Naive thymus-derived CD4-positive, alpha-beta T cell (primary cell): ENCODE measurements at places on chromosomes 12 and 14. TPM values are rescaled to one million over a fixed set of nuclear protein-coding genes. Genes with fewer than 3 reads are reported as not detected.

HOXC6 gene
- total RNA-seq, result not detected

LALBA gene
- total RNA-seq, result not detected

TPPP2 gene
- total RNA-seq, result not detected

ATXN7L3B gene
- 49.8 TPM for total RNA-seq

GLI1 gene
- total RNA-seq, result 1.3 and 2.5 TPM in 2 replicates

C12orf60 gene
- 1.5 TPM for total RNA-seq

KLHL33 gene
- 0.27 TPM for total RNA-seq

FAM181A gene
- total RNA-seq, result not detected

ADAMTS20 gene
- not detected for total RNA-seq

RGS6 gene
- 0.94 and 0.97 TPM in 2 replicates for total RNA-seq

DNAH10 gene
- 0.50 TPM for total RNA-seq

GPR84 gene
- total RNA-seq, result 3.9 TPM

CLEC7A gene
- not detected in 2 replicates for total RNA-seq

PPP1R36 gene
- total RNA-seq, result 0.31 TPM in 1 of 2 replicates, not detected in the other

GRCh38 chr12:99053616-99054362, 408.7 kb downstream of the APAF1 start:
- DNase-seq, result no peak
- H3K4me3 ChIP-seq, result no peak overlapping the region
- H3K4me1 ChIP-seq, result no peaks in the 10 kb centered on the region
- no peaks in the 10 kb centered on the region for H3K36me3 ChIP-seq

GRCh38 chr14:90924621-90925340, 108.6 kb upstream of the TTC7B start:
- H3K4me3 ChIP-seq, result no peak overlapping the region
- no peak for DNase-seq
- H3K27me3 ChIP-seq, result no peaks in the 10 kb centered on the region
- H3K27ac ChIP-seq, result no peak overlapping the region

GRCh38 chr12:63889721-63890509, 45.4 kb downstream of the SRGAP1 start:
- H3K36me3 ChIP-seq, result no peaks in the 10 kb centered on the region
- H3K27me3 ChIP-seq, result no peaks in the 10 kb centered on the region
- H3K4me3 ChIP-seq, result no peak overlapping the region
- DNase-seq, result no peak
- H3K27ac ChIP-seq, result no peak overlapping the region

DNA sequence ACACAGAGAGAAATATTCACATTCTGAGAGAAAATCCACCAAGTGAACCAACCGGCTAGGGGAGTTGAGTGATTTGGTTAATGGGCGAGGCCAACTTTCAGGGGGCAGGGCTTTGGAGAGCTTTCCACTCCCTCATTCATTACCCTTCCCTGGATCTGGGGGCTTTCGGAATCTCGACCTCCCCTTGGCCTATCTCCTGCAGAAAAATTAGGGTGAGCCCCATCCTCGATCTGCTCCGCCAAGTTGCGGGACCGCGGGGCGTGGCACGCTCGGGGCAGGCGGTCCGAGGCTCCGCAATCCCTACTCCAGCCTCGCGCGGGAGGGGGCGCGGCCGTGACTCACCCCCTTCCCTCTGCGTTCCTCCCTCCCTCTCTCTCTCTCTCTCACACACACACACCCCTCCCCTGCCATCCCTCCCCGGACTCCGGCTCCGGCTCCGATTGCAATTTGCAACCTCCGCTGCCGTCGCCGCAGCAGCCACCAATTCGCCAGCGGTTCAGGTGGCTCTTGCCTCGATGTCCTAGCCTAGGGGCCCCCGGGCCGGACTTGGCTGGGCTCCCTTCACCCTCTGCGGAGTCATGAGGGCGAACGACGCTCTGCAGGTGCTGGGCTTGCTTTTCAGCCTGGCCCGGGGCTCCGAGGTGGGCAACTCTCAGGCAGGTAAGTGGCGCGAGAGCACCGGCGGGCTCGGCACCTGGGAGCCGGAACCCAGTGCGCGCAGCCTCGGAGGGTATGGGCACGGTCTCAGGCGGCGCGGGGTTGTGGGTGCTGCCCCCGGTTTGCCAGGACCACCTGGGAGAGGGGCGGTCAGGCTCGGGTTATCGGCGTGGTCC, at the start of gene ERBB3:
Gene ERBB3 (plus strand): TSS at position 443 of the 833 bp plus-strand sequence. CDS start 136 bp downstream, at position 579.
- H3K4me3 ChIP-seq, result peak within 1 kb of the TSS; percentile 68
- DNase-seq, result peak; percentile 68
- H3K27me3 ChIP-seq, result no peaks in the 10 kb centered on the region
- H3K4me1 ChIP-seq, result peaks cover 10% of the 10 kb centered on the region
- H3K27ac ChIP-seq, result peak within 1 kb of the TSS; percentile 25

- DNase-seq, result no peak
- H3K4me1 ChIP-seq, result no peaks in the 10 kb centered on the region
- H3K27ac ChIP-seq, result no peak overlapping the region
- no peak overlapping the region for H3K4me3 ChIP-seq
- H3K27me3 ChIP-seq, result no peaks in the 10 kb centered on the region
- H3K36me3 ChIP-seq, result no peaks in the 10 kb centered on the region
Measured at GRCh38 chr12:15756822-15757221, 32.4 kb downstream of the EPS8 start.

- no peak overlapping the region for H3K4me3 ChIP-seq
- no peak for DNase-seq
- no peaks in the 10 kb centered on the region for H3K27me3 ChIP-seq
- H3K27ac ChIP-seq, result no peak overlapping the region
Measured at GRCh38 chr14:80456209-80456608, 244.9 kb upstream of the DIO2 start.

DNA sequence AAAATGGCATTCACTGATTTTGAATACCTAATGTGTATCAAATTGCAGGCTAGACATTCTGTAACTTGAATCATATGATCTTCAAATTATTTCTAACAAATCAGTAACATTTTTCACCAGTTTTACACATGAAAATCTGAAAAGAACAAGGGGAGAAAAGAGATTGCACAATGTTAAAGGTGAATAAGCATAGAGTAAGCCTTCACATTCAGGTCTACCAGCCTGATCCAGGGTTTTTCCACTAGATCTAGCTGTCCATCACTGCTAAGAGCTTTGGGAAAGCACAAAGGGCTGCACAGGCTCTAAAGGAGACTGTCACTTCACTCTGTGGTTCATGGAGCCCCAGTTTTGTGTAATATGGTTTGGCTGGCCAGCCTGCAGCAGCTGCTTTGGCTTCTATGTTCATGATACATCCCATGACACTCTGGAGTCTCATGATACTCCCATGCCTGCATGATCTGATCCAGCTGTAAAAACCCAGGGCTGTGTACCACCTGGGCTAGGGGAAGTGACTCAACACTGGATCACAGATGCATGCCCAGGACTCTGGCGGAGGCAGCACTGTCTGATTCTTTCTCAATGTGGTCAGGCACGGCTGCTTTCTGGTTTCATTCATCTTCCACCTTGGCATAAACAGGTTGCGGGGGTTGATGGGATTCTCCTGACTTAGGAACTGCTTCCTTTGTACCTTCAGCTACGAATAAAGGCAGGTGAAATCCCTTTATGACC, 859.7 kb downstream of the GALC start:
- H3K36me3 ChIP-seq, result no peaks in the 10 kb centered on the region
- H3K27ac ChIP-seq, result no peak overlapping the region
- H3K27me3 ChIP-seq, result no peaks in the 10 kb centered on the region
- no peak overlapping the region for H3K4me3 ChIP-seq
- DNase-seq, result no peak
- no peaks in the 10 kb centered on the region for H3K4me1 ChIP-seq

GRCh38 chr12:89173096-89173495, 179.2 kb downstream of the DUSP6 start:
- DNase-seq, result no peak
- no peak overlapping the region for H3K4me3 ChIP-seq
- no peak overlapping the region for H3K27ac ChIP-seq
- no peaks in the 10 kb centered on the region for H3K36me3 ChIP-seq
- no peaks in the 10 kb centered on the region for H3K27me3 ChIP-seq

DNA sequence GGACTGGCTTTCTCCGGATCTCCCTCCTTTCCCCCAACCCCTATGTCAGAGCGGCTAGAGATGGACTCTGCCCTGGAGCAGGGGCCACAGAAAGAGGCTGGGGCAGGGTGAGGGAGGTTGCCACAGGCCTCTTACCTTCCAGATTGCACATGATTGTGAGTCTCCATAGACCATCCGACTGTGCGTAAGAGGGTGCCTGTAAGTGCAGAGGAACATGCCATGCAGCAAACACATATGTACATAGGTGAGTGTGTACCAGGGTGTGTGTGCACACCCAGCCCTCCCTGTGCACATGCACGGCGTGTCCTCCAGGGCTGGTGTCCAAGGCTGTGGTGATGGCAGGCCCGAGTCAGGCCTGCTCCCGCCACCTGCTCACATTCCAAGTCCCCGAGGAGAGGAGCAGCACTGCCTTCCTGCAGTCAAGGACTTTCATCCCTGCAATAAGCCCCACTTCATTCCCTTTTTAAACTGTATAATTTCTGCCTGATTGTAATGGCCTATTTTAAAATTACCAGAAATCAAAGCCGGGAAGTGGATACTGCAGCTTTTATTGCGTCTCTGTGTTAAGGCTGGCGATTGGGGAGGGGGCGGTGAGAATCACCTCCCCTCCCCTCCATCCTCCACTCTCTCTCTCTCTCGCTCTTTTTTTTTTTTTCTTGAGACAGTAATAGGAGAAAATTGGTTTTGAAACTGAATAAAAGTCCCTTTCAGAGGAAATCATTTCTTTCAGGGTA, 28.5 kb downstream of the FAM222A start:
- no peak overlapping the region for H3K27ac ChIP-seq
- H3K4me1 ChIP-seq, result no peaks in the 10 kb centered on the region
- H3K27me3 ChIP-seq, result no peaks in the 10 kb centered on the region
- H3K4me3 ChIP-seq, result no peak overlapping the region
- no peaks in the 10 kb centered on the region for H3K36me3 ChIP-seq

DNA sequence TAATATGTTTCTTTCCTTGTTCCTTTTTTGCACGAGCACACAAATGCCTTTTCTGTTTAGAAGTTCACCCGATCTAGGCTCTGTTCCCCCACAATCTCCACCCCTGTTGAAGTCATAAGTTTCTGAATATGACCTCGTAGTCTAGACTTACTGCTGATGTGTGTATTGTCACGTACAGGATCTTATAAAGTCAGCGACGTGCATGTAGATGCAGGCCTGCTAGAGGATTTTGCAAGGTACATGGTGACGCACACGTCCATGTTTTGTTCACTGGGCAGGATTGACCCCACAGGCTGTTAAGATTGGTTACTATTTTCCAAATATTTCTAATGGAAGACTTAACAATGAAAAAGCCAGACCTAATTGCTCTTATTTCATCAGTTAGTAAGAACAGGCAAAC, 46.2 kb upstream of the CCDC91 start:
- H3K36me3 ChIP-seq, result no peaks in the 10 kb centered on the region
- H3K4me3 ChIP-seq, result no peak overlapping the region
- H3K4me1 ChIP-seq, result no peaks in the 10 kb centered on the region
- no peaks in the 10 kb centered on the region for H3K27me3 ChIP-seq
- DNase-seq, result no peak

DNA sequence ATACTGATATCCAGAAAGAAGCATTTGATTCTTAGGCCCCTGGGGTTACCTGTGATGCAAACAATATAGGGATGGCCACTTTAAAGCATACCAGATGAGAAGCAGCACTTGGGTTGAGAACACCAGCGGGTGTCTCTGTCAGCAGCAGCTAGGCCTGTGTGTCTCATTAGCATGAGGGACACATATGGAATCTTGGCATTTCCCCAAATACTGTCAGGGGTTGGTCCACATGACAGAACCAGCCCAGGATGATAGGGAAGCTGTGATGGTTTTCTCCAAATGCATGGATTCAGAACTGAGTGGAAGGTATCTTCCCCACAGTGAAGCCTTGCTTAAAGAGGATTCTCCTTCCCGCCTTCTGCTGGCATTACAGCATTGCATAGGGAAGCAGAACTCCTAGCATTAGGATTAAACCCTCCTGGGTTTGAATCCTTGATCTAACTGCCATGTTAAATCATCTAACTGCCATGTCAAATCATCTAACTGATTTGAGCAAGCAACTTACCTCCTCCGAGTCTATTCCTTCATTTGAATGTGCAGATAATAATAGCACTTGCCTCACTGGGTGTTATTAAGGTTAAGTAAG, 111.5 kb upstream of the WSCD2 start:
- H3K36me3 ChIP-seq, result no peaks in the 10 kb centered on the region
- H3K4me1 ChIP-seq, result no peaks in the 10 kb centered on the region
- H3K27ac ChIP-seq, result no peak overlapping the region
- no peak overlapping the region for H3K4me3 ChIP-seq
- H3K27me3 ChIP-seq, result no peaks in the 10 kb centered on the region

GRCh38 chr12:48413388-48413787, 59.0 kb upstream of the ANP32D start:
- no peak overlapping the region for H3K4me3 ChIP-seq
- H3K36me3 ChIP-seq, result no peaks in the 10 kb centered on the region

- no peak overlapping the region for H3K4me3 ChIP-seq
- H3K27ac ChIP-seq, result no peak overlapping the region
- peaks cover 38% of the 10 kb centered on the region for H3K4me1 ChIP-seq
- DNase-seq, result no peak
- no peaks in the 10 kb centered on the region for H3K27me3 ChIP-seq
Measured at GRCh38 chr12:70252832-70253231, 9.6 kb downstream of the CNOT2 start.

- no peaks in the 10 kb centered on the region for H3K27me3 ChIP-seq
- no peaks in the 10 kb centered on the region for H3K36me3 ChIP-seq
- no peak overlapping the region for H3K4me3 ChIP-seq
- no peaks in the 10 kb centered on the region for H3K4me1 ChIP-seq
Measured at GRCh38 chr14:100865682-100866591, 37.6 kb downstream of the RTL1 start.

GRCh38 chr14:64265222-64265621, 28.9 kb downstream of the ESR2 start:
- no peak overlapping the region for H3K27ac ChIP-seq
- no peaks in the 10 kb centered on the region for H3K36me3 ChIP-seq
- no peak overlapping the region for H3K4me3 ChIP-seq
- DNase-seq, result no peak
- no peaks in the 10 kb centered on the region for H3K27me3 ChIP-seq
